Anterior cingulate cortex (tissue), 58 donors: ENCODE measurements at places on chromosomes 12 and 14.

- DNase-seq: no peak
Observed at GRCh38 chr14:97306133-97306759, 509.1 kb downstream of the VRK1 start.

DNA sequence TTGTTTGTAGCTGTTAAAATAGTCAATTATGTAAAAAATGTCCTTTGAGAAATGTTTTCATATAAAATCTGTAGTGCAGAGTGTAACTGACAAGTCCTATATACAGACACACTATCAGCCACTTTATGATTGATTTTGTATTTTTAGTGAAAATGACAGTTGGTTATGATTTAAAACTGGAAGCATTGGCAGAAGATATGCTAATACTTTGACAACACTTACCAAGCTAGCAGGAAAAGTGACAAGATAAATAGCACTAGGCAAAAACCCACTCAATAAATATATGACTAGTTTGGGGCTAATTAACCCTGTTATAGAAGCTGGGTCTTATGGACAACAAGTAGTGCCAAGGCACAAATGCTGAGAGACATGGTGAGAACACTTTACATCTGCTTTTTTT, 772.9 kb upstream of the NOVA1 start:
- no peak for DNase-seq

DNA sequence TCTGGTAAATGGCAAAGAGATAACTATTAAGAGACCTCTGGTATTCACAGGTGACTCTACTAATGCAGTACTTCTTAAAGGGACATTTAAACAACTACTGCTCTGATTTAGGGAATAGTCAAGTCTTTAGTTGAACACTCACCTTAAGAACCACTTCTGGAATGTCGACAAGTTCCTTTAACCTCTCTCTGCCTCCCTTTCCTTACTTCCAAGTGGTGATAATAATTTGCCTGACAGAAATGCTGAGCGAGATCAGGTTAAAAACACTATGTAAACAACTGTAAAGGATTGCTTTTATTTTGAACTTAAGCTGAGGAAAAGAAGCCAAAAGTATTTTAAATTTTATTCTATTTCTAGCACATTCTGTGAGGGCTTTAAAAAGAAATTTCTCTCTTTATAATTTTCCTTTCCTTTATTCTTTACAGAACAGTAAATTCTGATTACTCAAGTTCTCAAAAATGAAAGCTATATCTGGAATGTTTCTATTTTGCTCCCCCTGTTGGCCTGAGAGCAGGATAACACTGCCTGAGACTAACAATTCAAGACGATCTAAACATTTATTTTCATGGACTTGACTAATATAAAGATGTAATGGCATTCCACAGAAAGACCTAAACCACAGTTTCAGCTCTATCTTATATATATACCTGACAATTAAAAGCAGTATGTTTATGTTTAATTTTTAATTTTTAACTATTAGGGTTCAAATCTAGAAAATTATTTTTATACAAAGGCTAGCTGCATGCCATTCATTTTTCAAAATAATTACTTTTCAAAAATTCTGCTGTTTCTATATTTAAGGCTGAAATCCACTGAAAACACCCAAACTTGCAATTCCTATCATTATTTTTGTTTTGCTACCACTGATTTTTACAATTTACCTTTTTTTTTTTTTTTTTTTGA, 29.2 kb downstream of the ZCCHC8 start:
- DNase-seq: no peak

DNA sequence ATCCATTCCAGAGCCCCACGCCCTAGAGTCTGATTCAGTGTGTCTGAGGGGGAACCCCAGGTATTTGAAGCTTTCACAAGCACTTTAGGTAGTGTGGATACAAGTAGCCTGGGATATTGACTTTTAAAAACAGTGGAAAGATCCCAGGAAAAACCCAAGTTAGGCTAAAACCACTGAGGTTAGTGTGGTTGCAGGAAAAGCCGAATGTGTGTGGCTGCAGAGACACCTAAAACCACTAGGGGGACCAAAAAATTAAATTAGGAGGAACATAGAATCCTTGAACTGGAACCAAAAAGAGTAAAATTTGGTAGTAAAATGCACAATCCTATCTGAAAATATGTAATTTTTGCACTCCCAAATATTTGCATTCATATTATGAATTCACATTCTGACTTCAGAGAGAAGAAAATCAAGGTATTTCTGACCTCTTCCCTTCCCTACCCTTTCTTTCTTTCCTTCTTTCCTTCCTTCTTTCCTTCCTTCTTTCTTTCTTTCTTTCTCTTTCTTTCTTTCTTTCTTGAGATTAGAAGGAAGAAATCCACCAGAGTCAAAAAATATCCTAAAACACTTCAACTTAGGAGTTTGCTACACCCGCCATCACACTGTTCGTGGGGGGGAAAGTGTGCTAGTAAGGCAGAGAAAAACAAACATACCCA, 37.8 kb downstream of the SLCO1A2 start:
- DNase-seq: no peak

GRCh38 chr14:100615736-100616695, 28.8 kb upstream of the BEGAIN start:
- no peak for DNase-seq

- DNase-seq: no peak
Observed at GRCh38 chr12:57153415-57153997, 6.1 kb upstream of the LRP1-AS start.

DNA sequence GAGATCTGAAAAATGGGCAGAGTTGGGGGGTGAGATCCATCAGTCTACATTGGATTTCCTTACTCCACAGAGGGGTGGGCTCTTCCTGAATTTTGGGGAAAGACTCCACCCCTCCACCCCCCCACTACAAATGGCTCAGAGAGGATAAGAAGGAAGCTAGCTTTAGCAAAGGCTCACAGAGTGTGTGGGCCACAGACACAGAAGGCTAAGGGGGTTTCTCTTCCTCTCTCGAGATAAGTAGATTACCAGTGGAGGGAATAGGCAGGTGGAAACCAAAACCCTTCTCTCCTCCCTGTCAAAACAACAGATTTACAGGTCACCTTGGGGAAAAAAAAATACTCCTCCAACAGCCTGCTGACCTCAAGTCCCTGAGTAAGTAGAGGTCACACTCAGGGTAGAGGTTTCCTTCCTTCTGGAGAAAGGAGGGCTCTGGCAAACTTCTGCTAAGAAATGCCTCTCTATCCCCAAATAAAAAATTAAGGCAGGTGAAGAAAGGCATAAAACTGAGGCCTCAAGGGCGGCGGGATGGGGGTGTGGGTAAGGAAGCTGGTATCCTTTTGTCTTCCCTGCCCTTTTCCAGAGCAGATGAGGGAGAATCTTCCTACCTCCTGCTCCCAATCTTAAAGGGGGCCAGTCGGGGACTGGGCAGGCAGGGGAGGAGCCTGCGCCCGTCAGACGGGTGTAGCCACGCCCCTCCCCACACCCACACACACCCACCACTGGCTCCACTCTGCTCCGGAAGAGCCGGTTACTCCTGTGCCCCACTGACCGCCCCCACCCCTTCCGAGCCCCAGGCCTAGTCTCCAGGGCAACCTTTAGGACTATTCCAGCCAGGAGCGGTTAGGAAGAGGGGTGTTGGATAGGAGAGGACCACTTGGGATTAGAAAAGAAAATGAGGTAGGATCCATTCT, 1.9 kb upstream of the BAZ2A start:
- DNase-seq: peak; percentile 61

- no peak for DNase-seq
Observed at GRCh38 chr12:41189395-41190251, 1.5 kb downstream of the PDZRN4 start.

- DNase-seq: no peak
Observed at GRCh38 chr12:44875954-44876543, at the start of gene NELL2. TSS of gene NELL2 (minus strand) at chr12:44876315. CDS start at chr12:44875869, 446 bp downstream.

DNA sequence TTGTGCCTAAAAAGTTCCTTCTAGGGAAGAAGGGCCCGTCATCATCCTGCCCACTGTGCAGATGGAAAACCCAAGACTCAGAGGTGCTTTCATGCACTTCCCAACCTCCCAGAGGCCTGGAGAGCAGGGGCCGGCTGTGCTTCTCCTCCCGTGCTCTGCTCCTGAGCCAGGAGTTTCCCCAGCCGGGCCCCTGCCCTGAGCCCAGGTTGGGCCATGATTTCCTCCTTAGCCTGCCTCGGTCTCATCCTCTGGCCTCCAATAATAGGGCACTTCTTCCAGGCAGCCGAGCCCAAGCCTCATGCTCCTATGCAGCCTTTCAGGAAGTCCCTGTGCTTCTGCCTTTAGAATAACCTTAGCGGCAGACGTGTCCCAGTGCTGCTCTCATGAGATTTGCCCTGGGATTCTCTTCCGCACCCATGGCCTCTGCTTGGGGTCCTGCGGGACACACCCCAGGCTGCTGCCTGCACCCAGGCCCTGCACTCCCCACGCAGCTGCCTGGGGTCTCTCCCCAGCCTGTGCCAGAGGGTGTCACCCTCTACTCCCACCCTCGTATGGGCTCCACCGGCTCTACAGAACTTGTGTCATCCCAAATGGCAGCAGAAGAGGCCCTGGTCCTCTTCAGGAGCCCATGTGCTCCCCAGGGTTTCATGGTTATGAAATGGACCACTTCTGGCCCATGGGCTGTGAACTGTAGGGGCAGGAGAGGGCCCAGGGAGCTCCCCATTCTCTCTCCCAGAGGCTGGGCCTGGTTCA, 359.3 kb downstream of the ADGRD1 start:
- DNase-seq: no peak

DNA sequence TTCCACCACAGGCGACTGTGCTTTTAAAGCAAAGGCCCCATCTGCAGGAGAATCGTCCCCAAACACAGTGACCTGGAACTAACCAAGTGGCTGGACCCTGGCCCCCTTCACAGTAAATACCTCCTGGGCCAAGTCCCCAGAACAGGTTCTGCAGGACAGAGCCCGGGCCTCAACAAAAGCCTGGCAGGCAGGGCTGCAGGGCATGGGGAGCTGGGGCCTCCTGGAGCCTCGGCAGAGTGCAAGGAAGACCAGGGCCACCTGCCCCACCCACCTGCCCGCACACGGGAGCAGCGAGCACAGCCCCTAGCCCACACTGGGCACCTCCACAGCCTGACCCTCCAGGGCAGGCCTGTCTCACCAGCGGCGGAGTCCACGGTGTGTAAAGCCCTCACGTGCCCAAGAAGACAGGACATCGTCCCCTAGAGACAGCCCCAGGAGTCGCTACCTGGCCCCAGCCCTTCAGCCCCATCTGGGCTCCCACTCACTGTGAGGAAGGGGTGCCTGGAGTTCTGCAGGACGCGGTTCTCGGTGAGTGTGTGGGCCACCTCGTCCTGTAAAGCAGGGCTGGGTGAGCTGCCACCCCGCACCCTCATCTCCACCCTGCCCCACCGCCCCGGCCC, 21.0 kb downstream of the AKT1 start:
- DNase-seq: no peak

GRCh38 chr14:61326847-61327246, 5.5 kb downstream of the PRKCH start:
- no peak for DNase-seq

GRCh38 chr14:24613241-24613640, 3.8 kb upstream of the GZMH start:
- no peak for DNase-seq
